ENCODE measurements at places on chromosomes 5 and 9. TPM values are rescaled to one million over a fixed set of nuclear protein-coding genes. Genes with fewer than 3 reads are reported as not detected.

FAM163B gene
- total RNA-seq = 3.5 TPM

FAM153A gene
- total RNA-seq = not detected

STING1 gene
- total RNA-seq = 127 TPM

GADD45G gene
- not detected for total RNA-seq

FAM200C gene
- 4.0 TPM for total RNA-seq

GDA gene
- not detected for total RNA-seq

TAF11L9 gene
- not detected for total RNA-seq

AK1 gene
- 46.2 TPM for total RNA-seq

PCDHGA2 gene
- total RNA-seq = 2.2 TPM

LCN15 gene
- not detected for total RNA-seq

BTNL8 gene
- total RNA-seq = 1.2 TPM

FCN2 gene
- not detected for total RNA-seq

MAP3K1 gene
- 3.5 TPM for total RNA-seq

DOK3 gene
- 0.34 TPM for total RNA-seq

PPIC gene
- 41.5 TPM for total RNA-seq

COL27A1 gene
- total RNA-seq = 8.8 TPM

Data from pericardium fibroblast (primary cell).